ENCODE measurements at places on chromosomes 5 and 9.

GRCh38 chr9:36995927-36996705 lies 38.0 kb downstream of the PAX5 start:
- peak; percentile 53 for DNase-seq

GRCh38 chr9:136324501-136325300 lies 2.6 kb upstream of the GPSM1 start:
- no peak for DNase-seq

- no peak for DNase-seq
These were observed 21.1 kb downstream of the BNIP1 start for GRCh38 chr5:173165177-173166016.

GRCh38 chr5:77987331-77987730 lies 211.2 kb upstream of the TBCA start:
- DNase-seq, result no peak

DNA sequence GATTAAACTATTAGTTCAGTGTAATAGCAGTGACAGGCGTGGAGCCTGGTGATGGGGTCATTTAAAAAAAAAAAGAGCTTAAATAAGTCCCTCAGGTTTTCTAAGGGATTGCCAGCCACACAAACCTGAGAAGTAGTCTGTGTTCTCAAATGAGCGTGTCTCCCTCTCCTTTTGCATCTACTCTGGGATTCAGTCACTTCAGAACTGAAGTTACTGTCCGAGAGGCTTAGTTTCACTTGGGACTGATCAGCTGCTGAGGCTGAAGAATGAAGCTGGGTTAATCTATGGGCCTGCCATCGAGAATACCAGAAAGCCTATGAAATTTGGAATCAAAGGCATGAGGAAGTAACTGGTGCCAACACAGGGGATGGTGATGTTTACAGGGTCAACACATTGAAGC lies 310.1 kb downstream of the ADAMTS6 start:
- DNase-seq, result no peak

- DNase-seq, result no peak
These were observed 44.0 kb downstream of the FANCC start for GRCh38 chr9:95273369-95274022.

DNA sequence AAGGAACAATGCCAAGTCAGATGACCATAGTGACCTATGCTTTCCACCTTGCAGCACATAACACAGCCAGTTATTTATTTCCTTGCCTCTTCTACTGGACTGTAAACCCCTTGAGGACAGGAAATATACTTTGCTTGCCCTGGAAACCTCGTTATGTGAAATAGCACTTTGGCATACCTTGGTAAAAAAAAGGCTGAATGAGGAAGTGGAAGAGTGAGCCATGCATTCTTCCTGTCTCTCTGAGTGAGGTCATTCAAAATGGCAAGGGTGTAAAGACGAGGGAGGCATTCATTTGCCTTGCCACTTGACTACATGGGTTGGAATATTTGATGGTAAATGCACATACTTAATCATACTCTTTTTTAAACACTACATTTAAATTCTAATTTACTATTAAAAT lies 42.8 kb upstream of the SVEP1 start:
- DNase-seq, result no peak

- DNase-seq, result peak; percentile 69
These were observed 179.2 kb downstream of the HSD17B3 start for GRCh38 chr9:96122751-96123150.

DNA sequence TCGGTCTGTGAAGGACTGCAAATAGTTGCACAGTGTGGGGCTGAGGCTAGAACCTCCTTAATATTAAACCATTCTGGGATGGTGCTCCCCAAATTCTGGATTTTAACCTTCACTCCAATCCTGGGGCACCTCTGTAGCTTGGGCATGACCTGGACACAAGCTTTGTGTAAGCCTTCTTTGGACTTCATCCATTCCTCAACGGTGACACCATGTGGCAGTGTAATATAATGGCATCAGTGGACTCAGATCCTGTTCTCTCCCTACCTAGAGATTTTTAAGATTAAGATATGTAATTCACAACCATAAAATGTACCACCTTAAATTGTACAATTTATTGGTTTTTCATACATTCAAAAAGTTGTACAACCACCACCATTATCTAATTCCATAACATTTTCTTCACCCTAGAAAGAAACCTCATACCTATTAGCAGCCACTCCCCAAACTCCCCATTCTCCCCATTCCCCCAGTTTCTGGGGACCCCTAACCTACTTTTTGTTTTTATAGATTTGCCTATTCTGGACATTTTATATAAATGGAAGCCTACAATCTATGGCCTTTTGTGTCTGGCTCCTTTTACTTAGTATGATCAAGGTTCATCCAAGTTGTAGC lies 4.8 kb upstream of the PLGRKT start:
- DNase-seq, result peak; percentile 61

GRCh38 chr5:149961957-149962409 lies 1.4 kb downstream of the SLC26A2 start:
- peak; percentile 71 for DNase-seq

GRCh38 chr9:118336943-118337330 lies 632.7 kb downstream of the TLR4 start:
- no peak for DNase-seq

DNA sequence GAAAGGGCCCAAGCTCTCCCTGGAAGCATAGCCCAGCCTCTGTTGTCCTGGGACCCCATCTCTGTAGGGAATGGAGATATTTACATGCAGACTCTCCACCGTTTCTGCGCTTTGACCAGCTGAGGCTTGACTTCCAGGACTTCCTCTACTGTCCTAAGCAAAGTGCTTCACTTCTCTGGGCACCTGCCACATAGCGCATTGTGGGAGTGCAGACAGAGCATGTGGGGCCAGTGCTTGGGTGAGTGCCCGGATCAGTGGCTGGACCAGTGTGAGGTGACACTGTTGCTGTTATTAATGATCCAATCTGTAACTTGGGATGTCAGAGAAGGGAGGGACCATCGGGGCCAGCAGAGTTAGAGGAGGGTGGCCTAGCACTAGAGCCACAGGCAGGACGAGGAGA lies 10.5 kb downstream of the CXCL14 start:
- DNase-seq, result no peak

DNA sequence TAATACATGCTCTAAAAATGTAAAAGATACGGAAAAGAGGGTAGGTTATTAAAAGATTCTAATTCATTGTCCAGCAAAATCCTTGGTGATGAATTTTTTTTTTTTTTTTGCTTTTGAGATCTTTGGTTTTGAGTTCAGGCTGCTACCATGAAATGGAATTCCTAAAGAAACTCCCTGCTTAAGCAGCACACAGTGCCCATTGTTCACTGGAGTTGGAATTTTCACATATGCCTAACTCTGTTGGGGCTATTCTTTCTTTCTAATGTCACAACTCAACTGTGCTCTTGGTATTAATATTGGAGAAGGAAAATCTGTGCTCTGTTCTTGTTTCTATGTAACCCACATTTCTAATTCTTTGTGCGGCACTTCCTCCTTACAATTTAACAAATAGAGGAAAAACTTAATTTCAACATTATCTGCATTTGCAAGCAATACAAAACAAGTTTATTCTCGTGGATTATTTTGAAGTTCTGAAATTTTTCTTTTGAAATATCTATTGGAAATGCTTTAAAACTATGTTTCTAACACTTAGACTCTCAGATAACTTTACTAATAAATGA lies 21.6 kb downstream of the MATR3 start:
- DNase-seq, result no peak

DNA sequence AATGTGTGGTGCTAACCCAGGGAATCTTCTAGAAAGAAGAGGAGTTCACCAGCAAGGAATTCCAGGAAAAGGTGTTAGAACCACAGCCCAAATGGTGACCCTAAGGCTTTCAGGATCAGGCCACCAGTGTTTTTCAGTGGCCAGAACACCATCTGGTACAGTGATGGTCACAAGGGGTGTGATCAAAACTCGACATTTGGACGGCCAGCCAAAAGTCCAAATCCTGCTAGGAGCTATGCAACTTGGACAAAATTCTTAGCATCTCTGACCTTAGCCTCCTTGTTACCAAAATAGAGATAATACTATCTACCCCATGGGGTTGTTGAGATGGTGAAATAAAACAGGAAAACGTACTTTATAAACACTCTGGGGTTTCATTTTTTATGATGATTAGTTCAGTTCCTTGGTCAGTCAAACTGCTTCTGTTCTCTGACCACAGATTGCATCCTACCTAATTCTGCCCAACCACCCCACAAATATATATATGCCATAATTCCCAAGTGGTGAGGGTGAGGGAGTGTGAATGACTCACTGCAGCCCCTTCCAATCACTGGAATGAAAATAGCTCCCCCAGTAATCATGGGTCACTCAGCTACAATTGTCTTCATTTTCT lies 210.3 kb downstream of the CDK5RAP2 start:
- DNase-seq, result peak; percentile 17

DNA sequence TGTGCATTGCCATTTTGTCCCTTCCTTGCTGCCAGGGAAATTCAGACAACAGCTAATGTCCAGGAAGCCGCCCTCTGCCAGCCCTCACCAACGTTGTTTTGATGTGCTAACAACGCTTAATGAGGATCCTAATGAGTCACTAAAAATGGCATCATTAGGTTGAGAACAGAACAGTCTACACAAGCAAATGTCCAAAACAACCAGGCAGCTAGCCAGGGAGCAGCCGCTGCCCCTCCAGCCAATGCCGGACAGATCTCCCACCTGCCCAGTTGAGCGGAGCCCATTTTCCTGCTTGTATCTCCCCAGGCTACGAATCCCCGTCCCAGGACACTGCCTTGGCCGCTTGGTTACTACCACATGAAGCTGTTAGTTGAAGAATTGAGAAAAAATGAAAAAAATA lies 40.4 kb upstream of the UNC5A start:
- no peak for DNase-seq

DNA sequence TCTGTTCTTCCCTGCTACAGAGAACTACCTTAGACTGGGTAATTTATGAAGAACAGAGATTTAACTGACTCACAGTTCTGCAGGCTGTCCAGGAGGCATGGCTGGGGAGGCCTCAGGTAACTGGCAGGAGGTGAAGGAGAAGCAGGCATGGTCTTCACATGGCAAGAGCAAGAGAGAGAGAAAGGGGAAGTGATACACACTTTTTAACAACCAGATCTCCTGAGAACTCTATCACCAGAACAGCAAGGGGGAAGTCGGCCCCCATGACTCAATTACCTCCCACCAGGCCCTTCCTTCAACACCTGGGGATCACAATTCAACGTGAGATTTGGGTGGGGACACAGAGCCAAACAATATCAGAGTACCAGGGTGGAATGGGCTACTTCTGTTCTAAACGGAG lies 766.8 kb downstream of the TLE1 start:
- no peak for DNase-seq

Data from astrocyte of the spinal cord (primary cell).